HFF-Myc (cell line): ENCODE measurements at places on chromosomes 12 and 14.

DNA sequence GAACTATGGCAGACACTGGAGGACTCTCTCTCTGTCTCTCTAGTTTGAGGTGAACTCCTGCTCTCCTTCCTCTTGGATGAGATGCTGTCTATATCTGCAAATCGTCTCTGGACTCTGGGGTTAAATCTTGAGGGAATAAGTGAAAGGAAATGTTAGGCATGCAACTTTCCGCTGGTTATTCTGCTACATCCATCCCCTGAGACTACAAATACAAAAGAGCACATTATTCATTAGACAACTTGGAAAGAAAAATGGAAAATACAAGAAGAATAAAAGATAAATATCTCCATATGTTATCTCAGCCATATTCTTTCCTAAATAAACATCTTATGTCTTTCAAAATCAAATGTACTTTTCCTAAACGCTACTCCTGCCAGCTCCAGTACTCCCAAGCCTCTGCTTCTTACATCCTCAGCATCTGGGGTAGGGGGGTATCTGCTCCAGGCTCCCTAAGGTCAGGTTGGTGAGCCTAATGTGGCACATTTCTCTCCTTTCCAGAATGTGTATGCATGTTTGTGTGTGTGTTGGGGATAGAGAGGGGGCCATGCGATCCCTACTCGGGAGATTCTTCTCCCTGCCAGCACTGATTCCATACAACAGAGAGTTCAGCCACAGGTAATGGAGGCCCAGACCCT, 102.9 kb upstream of the FSCB start:
- no peak for DNase-seq

- DNase-seq, result peak; percentile 75
Measured at GRCh38 chr12:78759367-78759766, 105.2 kb upstream of the SYT1 start.

DNA sequence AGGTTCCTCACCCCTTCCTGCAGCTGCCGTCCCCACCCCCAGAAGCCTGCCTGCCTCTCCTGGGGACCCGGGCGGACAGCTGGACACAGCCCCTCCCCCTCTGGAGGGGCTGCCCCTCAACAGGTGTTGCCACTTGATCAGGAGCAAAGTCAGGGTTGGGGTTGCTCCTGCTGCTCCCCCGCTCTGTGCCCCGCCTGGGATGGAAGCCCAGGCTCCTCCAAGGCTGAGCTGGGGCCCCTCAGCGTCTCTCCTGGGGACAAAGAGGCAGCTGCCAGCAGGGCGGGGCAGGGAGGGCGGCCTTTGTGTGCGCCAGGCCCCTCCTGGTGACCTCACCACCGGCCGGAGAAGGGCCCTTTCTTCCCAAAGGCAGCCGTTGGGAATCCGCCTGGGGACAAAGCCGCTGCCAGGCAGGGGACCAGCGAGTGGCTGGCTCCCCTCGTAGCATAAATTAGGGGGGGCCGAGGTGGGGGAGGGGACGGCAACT, 13.7 kb downstream of the TRMT61A start:
- DNase-seq, result no peak

DNA sequence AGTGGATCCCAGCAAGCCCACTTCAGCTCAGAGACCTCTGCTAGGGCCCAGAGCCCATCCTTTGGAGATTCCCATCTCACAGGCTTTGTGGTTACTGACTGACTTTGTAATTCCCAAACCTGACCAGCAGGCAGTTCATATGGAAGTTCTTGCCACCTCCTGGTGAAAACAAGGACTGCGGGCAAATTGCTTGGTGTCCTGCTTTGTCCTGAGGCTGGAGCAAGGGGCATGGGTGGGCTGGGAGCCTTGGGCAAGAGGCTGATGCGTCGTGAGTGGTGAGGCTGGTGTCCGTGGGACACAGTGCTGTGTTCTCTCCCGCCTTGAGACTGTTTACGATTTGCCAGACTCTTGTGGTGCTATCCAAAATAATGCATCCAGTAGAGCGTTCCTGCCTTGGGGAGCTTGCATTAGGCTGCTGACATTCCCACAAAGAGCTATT, 91.0 kb downstream of the LRRC74A start:
- no peak for DNase-seq

DNA sequence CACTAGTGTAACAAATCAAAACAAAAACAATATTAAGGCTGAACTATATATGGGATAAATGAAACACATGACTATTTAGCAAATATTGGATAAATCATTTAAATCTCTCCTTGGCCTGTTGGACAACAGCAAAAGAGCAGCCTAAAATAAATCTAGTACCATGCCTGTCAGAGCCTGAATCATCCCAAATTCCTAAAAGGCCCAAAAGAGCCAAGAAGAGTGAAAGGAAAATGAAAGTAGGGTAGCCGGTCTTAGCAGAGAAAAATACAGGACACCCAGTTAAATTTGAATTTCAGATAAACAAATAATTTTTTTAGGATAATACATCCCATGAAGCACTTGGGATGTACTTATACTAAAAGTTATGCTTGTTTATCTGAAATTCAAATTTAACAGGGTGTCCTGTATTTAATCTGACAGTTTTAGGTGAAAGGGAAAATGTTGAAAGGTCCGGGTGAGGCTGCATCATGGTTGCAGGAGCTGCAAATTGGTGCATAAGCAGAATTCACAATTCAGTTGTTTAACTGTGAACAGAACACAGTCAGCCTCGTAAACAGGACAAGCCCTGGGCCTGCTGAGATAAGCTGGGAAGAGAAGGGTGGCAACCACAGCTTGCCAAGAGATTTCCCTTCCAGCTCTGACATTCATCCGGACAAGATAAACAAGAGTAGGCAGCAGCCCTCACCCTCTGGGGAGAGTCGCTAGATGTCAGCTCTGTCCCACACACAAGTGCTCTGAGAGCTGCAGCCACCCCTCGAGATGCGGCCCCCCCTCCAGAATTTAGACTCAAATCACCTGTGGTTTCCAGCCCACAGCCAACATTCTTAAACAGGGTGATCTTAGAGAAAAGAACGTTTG, 30.3 kb downstream of the DMAC2L start:
- DNase-seq, result no peak

GRCh38 chr12:13436696-13437391, 240.3 kb downstream of the EMP1 start:
- peak; percentile 21 for DNase-seq

DNA sequence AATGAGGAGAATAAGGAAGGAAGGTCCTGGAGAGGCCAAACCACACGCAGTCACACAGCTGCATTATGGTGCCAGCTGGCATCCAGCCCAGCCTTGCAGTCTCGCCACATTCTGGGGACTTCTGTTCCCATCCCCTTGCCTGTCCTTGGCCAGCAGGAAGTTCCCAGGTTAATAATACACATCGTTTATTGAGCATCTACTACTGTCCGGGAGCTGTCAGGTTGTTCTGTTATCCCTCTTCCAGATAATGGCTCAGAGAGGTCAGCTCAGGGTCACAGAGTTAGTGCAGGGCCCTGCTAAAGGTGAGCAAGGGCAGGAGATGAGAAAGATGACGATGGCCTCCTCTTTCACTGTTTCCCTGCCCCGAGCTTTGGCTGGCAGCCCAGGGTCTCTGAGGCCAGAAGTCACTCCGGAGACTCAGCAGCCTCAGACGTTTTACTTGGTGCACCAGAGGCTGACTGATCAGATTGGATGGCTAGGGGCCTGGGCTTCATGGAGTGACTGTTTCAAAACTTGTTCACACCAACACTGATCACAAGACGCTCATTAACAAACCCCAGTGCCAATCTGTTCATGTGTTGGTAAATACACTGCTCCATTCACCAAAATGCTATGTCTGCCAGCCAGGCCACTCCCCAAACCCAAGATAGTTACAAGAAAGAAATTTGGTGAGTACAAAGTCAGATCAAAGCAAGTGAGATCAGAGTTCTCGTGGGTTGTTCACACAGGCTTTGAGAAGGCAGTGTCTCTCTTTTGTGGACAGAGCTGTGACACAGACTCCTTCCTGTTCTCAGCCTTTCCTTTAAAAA, 79.2 kb downstream of the B4GALNT3 start:
- DNase-seq, result no peak

DNA sequence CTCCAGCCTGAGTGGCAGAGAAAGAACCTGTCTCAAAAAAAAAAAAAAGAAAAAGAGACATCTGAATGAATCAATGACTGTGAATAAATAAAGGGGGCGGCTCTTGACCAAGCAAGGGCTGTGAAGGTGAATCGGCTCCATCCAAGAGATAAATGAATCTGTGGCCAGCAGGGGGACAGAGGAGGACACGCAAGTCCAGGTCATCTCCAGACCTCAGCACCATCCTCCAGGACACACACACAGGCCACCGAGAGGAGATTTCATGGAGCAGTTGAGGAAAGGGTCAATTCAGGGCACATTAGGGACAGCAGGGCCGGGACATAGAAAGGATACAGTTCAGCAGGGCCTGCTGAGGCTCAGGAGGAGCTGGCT, 21.6 kb downstream of the TRPV4 start:
- no peak for DNase-seq

- DNase-seq, result no peak
Measured at GRCh38 chr12:116459916-116460663, 99.1 kb upstream of the MAP1LC3B2 start.

GRCh38 chr12:124370851-124371250, 76.0 kb downstream of the RFLNA start:
- DNase-seq, result no peak

DNA sequence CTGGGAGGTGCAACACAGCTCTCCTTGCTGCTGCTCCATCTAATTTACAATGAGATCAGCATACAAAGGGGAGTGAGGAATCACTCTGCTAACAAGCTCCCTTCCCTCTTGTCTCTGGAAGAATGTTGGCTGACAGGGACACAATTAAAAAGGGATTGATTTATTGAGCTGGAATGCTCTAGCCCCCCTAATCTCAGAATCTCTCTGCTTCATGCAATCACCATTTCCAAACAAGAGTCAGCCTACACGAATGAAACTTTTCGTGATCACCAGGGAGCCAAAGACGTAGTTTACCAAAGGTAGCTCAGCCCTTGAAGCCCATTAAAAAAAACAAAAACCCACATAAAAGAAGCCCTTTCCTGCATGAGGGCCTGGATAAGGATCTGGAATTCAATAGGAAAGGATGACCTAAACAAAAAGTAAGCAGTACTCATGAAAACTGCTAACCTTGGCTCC, 223.8 kb downstream of the C12orf75 start:
- DNase-seq, result no peak

DNA sequence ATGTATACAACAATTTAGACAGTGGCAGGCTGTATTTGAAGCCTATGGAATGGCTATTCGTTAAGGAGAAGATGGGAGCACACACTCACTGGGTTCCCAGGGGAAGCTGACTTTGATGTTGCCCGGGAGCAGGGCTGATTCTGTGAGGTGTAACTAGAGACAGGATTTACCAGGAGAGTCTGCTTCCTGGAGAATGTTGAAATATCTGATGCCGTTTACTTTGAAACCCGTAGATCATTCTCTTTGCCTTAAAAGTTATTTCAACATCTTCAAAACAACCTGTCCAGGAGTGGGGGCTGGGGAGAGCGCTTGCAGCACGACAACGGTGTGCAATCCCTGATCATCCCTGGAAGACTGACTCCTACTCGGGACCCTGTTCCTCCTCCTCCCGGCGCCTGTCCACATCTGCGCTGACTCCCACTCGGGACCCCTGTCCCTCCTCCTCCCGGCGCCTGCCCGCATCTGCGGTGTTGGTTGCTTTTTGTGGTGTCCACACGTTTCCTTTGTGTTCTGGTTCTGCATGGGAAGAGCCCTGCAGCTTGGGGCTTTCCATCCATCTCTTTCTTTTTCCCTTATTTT, 72.6 kb downstream of the AACS start:
- no peak for DNase-seq

DNA sequence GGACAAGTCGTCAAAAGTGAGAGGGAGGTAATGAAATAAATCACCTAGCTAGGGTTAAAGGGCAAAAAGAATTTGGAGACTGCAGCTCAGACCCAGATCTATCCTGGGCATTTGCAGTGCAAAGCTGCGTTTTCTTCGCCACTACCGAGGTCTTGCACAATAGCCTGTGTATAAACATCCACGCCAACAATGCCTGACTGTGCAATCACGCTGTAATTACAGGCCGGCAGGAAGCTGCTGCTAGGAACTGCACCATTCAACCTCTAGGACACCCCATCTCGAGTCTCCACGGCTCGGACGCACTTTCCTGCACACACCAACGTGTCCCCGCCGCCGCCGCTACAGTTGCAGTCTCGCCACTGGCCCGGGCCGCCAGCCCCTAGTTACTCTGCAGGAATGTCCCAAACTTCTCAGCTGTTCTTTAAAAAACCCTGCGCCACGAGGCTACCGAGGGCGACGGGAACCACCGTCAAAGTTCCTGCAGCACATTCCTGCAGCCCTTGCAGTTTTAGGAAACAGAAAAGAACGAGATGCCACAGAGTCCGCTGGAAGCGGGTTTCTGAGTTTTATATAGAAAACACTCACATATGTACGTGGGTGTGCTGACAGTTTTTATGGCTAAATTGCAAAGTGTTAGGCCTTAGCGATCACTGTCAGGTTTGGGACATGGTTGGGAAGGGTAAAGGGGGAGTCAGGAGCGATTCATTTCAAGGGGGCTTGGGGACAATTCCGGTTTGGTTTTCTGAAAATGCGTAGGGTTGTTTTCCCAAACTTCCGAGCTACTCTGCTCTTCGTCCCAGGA, 65.6 kb upstream of the PTGR2 start:
- DNase-seq, result peak; percentile 56

DNA sequence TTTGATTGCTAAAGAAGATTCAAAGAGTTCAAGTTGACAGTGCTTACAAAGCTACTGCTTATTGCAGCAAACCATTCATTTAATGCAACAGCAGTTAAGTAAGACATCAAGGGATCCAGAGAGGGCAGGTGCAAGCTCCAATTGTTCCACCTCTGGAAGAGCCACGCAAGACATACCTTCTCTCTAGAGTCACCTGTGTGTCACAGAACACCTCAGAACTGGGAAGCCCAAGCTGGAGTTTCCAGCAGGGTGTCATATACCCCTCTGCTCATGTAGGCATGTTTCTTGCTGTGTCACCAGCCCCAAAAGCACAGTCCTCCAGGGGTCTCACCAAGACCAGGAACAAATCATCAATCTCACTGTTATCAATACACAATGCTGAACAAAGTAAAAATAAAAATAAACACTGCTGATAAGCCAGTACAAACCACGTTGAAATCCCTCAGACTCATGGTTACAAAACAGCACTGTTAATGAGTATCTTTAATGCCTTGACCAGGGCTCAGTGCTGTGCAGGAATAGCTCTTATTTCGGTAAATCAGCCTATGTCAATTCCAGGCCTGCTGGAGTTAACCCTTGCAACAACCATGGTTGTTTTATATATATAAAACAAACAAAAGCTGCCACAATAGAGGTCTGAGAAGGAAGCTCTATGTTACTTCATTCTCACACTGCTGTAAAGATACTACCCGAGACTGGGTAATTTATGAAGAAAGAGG, 37.4 kb upstream of the BATF start:
- no peak for DNase-seq
